ENCODE measurements at places on chromosomes 5 and 9. TPM values are rescaled to one million over a fixed set of nuclear protein-coding genes. Genes with fewer than 3 reads are reported as not detected.

- no peak for DNase-seq
Observed at GRCh38 chr5:132788508-132788907, 11.5 kb upstream of the SEPTIN8 start.

GRCh38 chr5:29157975-29158374, 2035.5 kb upstream of the CDH6 start:
- no peak for DNase-seq

DNA sequence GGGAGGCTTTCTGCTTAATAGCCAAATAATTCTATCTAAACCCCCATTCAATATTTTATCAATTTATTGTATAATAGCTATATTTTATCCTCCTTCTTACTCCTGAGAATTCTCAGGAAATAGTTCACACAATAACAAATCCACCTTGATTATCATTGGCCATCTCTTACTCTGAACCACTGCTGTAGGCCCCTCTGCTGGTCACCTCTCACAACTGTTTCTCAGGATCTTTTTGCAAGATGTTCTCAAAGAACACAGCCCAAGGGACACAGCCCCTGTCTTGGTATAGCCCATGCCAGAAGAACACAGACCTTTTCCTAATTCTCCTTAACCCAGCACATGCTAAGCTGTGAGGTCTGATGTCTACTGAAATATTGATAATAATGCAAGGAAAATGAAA, 74.9 kb upstream of the HTR4 start:
- no peak for DNase-seq

DNA sequence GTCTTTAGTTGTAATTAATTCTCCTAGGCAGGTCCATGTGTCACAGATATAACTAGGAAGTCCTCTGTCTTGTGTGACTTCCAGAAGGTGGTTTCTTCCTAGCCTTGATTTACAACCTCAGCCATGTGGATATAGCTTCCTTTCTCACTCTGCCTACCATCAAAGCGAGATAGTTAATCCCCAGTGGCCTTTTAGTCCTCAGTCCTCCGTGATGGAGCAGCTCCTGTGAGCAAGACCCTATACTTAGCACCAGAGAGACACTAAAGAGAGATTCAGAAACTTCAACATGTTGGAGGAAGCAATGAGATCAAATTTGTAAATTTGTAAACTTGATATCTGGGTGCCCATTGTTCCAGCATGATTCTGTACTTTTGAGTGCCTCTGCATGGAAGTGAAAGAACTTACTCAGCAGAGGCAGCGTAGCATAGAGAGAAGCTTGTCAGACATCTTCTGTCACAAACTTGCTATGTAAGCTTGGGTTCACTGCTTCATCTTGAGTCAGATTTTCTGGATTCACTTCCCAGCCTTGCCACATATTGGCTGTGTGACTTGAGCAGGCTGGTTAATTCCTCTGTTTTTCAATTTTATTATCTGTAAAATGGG, 170.2 kb upstream of the NR3C1 start:
- DNase-seq: no peak

Gene NEUROG1
- total RNA-seq: not detected

Gene KCNMB1
- total RNA-seq: not detected

GRCh38 chr5:15510092-15510491, 10.1 kb downstream of the FBXL7 start:
- DNase-seq: no peak

Gene RABGAP1
- 27.7 TPM for total RNA-seq

Gene IL9
- total RNA-seq: not detected

DNA sequence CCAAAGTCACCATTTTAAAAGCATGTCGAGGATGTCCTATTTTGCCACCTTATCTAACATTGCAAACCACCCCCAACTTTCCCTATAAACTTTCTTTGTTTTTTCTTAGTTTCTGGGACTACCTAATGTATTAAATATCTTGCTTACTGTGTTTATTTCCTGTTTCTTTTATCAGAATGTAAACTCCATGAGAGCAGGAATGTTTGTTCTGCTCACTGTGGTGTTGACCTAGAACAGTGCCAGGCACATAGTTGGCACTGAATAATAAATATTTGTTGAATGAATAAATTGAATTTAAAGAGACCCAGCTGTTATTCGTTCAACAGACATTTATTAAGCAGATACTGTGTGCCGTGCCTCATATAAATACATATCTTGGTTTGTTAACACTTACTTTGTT, 35.2 kb downstream of the MACIR start:
- DNase-seq: no peak

Gene WNT8A
- not detected for total RNA-seq

DNA sequence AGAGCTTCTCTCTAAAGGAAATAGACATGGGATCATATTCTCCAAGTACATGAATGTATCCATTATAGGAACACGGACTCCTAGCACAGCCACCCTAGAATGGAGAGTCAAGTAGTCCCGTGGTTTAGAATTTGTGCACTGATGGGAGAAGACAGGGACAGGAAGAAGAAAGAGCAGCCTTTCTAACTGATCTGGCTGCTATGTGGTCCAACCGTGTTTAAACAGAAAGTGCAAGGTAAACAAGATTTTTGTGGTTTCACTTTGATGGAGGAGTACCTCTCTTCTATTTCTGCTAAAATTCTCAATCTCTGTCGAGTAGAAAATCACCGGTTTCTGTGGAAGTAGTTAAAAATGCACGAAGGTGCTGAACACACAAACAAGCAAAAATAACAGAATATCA, 171.3 kb downstream of the ST8SIA4 start:
- no peak for DNase-seq

GRCh38 chr5:58348996-58349728, 110.7 kb downstream of the PLK2 start:
- DNase-seq: no peak

DNA sequence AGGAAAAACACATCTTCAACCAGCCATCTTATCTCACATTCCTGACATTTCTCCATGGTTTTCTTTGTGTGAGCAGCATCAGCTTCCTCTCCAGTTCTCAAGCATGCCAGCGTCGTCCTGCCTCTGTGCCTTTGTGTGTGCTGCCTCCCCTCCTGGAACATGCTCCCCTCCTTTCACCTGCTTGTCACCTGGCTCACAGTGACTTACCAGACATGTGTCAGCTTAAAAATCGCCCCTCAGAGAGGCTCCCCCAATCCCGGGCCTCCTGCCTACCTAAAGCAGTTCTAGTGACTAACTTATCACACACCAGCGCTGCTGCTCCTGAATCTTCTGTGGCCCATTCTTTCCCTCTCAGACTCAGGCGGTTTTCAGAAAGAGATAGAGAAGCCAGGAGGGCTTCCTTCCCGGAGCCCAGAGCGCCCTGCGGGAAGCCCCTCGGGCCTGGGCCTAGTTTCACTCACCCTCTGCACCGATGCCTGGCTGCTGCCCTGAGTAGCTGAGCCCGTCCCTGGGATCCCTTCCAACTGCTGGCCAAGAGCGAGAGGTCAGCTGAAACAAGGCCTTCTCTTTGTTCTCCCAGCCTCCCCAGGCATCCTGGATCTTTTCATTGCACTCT, 51.1 kb upstream of the MVB12B start:
- DNase-seq: no peak

- DNase-seq: no peak
Observed at GRCh38 chr5:28958581-28958980, 1920.2 kb upstream of the CDH9 start.

DNA sequence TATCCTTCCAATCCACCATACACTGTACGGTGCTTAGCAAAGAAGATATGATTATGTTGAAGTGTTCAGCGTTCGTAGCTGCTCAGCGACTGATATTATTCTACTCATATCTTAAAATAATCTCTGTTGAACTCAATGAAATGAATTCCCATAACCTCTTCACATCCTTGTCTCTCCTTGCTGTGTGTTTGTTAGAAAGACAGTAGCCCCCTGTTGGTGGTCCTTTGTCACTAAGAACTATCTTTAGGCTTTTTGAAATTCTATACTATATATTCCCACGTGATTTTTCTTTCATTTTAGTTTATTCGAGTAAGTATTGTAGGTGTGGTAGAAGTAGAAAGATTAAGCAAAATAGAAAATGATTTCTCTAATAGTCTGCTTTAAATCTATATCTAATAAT, 762.8 kb upstream of the WWC1 start:
- DNase-seq: no peak

- no peak for DNase-seq
Observed at GRCh38 chr5:31231177-31231838, 37.8 kb downstream of the CDH6 start.

Gene NOP16
- total RNA-seq: 30.3 TPM

DNA sequence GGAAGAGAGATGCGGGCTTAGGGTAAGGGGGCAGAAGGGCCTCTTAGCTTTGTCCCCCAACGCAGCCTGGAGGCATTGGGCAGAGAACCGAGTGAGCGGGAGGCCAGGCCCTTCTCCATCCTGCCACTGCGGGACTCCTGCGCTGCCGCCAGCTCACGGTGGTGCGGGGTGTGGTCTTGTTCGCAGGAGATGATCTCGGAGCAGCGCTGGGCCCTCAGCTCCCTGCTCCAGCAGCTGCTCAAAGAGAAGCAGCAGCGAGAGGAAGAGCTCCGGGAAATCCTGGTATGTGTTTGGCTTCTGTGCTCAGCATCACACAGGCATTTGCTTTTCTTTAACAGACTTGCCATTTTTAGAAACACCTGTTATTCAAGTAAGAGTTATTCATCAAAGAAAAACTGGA, 41.3 kb downstream of the LRSAM1 start:
- DNase-seq: no peak

Gene POLR3G
- 2.8 TPM for total RNA-seq

GRCh38 chr5:15791859-15792258, 291.9 kb downstream of the FBXL7 start:
- no peak for DNase-seq

Gene TNFSF15
- 1.0 TPM for total RNA-seq

DNA sequence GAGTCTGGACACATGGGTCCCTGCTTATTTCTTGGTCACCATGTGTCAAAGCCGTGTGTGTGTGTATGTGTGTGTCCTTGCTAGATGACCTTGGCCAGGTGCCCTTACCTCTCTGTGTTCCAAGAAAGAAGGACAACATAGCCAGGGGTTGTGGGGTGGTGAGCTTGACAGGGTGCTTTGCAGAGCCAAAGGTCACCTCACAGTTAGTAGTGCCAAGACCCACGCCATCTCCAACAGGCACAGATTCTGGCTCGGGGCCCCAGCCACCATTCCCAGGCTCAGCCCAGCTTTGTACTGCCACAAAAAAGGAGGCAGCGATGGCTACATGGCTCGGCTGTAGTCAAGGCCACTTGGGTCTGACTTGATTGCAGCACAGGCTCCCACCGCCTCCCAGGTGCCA, 39.5 kb downstream of the CXXC5 start:
- DNase-seq: no peak

DNA sequence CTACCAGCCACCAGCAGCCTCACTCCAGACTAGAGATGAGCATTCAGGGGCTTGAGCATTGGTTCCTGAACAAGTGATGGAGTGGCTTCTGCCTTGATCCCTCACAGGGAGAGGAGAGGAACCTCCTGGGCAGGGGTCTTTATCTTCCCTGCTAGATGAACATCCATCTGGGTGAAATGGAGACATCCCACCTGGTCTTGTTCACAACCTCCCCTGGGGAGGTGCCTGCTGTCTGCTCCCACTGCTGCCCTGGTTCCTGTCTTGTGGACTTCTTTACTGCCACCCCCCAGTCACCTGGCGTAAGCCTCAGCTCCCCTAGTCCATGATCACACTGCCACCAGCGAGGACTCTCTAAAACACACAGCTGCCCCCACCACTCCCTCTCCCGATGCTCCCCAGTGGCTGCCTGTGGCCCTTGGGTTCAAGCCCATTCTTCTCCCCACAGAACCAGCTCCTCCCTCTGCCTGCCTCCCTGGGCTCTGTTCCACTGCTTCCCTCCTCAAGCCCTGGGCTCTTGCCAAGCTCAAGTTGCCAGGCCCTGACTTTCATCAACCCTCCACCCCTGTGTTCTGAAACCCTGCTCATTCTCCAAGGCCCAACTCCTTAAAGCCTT, 51.5 kb downstream of the COL15A1 start:
- no peak for DNase-seq

DNA sequence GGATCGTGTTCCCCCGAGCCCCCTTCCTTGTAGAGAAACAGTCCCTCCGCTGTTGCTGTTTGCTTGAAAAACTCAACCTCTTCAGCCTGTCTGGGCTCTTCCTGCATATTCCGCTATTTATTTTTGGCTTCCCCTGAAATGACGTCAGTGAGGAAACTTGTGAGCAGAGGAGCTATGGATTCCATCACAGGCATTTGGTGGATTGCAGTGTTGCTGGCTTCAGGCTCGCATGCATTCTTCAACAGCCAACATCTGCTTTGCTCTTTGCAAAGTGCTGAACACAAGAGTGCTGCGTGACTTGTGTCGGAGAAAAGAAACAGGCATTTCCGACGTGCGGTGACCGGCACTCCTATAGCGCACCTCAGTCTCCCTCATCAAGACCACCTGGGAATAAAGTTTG, 232.7 kb downstream of the RFK start:
- no peak for DNase-seq

Gene PCDHGA12
- total RNA-seq: 0.11 TPM

Gene AK8
- total RNA-seq: not detected

DNA sequence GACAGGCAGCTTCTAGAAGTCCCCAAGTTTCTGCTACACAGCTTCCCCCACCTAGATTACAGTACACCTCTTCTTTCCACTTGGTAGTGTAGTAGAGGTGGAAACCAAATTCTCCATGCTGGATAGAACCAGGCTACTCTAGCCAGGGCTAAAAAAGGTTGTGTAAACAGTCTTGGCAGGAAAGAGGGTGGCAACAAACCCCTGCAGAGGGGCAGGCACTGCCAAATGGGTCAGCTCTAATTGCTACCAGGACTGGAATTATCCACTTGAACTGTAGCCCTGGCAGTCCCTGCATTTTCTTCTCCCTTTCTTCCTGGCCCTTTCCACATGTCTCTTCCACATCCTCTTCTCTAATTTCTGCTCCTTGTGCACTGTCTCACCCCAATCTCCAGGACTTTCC, 24.8 kb downstream of the RANBP3L start:
- DNase-seq: no peak

- no peak for DNase-seq
Observed at GRCh38 chr9:93288891-93289883, 105.2 kb downstream of the WNK2 start.

GRCh38 chr5:44574678-44575077, 185.5 kb upstream of the FGF10 start:
- DNase-seq: no peak

GRCh38 chr5:73405691-73406090, 42.9 kb downstream of the FOXD1 start:
- no peak for DNase-seq

Gene FBP2
- not detected for total RNA-seq

Gene ZNF883
- total RNA-seq: 1.5 TPM

DNA sequence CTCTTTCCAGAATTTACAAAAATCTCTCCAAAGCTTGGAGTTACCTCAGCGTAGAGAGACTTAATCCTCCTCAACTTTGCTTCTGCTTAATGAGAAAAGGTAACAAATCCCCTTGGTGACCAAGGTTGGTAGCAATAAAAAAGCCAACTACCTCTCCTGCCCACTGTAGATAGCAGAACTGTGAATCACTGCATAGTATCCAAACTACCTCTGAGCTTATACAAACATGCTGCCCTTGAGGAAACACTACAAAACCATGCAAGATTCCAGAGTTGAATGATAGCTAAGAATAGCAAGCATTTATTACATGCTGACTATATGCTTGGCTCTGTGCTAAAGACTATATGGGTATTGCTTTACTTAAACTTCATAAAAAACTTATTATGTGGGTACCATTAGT, 2.8 kb upstream of the ADAMTS12 start:
- no peak for DNase-seq

Gene SPRY4
- 0.96 TPM for total RNA-seq

GRCh38 chr5:169195601-169196000, 105.3 kb downstream of the SLIT3 start:
- no peak for DNase-seq

All from activated naive CD8-positive, alpha-beta T cell treated with anti-CD3 and anti-CD28 coated beads, Interleukin-2, amount 10 ng/mL, durations not matched to agents 7 days and 5 days (primary cell).